DMS 273 treated with DMSO at 0.1 percent for 48 hours (cell line): ENCODE measurements at places on chromosomes 1 and 21.

DNA sequence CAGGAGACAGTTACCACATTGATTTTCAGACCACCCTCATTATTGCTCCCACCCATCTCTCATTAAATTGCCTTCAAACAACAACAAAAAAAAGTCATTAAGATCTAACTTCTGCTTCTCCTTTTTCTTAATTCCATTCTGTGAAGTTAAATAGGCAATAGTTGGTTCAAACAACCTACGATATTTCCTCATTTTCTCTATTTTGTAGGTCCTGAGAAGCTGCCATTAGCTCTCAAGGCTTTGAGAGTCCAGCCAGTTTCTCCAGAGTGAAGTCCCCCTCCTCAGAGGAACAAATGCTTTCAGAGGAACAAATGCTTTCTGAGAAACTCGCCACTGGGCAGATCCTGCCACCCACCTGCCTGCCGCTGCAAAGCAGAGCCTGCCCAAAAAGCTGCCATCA lies 125.6 kb downstream of the ETS2 start:
- DNase-seq, result no peak

GRCh38 chr1:65668368-65668767 lies 124.3 kb upstream of the PDE4B start:
- DNase-seq, result no peak

DNA sequence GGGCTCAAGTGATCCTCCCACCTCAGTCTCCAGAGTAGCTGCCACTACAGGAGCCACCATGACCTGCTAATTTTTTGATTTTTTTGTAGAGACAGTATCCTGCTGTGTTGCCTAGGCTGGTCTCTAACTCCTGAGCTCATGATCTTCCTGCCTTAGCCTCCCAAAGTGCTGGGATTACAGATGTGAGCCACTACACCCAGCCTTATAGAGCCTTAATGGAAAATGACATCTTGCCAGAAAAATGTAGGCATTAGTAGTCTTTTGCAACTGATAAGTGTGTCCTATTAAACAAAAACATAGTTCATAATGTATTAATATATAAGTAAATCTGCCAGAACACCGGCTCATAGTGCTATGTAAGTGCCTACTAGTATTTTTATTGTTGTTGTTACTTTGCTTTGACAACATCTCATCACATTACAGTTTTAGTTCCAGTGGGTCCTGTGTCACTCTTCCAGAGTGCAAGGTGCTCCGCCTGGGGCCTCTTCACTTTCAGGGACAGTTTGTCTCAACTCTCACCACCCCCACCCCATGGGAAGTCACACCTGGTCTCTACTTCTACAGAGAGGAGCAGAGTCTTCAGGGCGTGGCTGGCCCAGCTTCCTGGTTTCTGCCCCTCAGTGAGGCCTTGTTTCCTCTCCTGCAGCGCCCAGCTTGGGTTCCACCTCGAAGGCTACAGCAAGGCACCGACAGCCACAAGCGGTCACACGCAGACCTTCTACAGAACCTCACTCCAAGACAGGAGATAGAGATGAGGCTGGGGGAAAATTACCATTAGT lies 30.1 kb downstream of the RHOU start:
- no peak for DNase-seq

- DNase-seq, result no peak
Observed at GRCh38 chr1:25209516-25209915, 22.8 kb downstream of the SYF2 start.

GRCh38 chr1:203901581-203901980 lies 40.2 kb downstream of the SNRPE start:
- DNase-seq, result no peak

- DNase-seq, result no peak
Observed at GRCh38 chr1:2441746-2442145, 29.4 kb upstream of the PEX10 start.

DNA sequence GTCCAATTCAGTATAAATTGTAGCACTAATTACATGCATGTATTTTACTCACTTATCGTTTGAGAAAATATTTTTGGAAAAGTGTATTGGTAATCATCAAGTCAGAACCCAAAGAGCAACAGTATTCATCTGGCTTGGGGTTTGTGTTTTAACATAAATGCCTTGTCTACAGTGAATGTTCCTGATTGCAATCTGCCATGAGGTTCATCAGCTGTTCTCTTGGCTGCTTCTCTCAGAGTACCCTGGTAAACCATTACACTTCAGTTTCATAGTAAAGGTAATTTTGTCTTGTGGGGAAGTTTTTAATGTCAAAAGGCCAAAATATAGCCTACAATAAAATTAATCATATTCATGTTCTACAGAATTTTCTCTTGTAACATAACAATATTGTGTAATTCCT lies 150.3 kb downstream of the IFI44 start:
- no peak for DNase-seq

DNA sequence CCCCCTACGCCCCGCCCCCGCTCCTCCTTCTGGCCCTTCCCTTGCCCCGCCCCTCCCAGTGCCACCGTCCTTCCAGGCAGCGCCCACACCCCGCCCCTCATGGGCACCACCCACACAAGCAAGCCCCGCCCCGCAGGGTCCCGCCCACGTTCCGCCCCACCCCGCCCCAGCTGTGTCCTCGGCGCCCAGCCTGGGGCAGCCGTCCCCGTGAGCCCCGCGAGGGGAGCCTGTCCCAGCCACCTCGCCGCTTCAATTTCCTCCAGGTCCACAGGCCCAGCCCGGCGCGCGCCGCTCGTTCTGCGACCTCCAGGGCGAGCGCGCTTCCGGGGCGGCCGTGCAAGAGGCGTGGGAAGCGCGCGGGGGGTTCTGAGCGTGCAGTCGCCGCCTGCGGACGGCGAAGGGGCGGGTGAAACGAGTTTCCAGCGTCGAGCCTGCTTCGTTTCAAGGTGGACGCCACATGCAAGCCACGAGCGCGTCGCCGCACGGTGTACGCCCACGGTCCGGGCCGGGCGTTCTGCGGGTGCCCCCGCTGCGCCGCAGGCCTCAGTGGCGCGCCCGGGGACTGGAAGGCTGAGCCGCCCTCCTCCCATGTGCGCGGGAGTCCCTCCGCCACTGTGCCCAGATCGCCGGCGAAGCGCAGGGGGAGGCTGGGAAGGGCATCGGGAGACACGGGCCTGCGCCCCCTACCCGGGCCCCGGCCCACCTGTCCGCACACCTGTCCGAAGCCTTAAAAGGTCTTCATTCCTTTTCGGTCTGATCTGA lies 10.8 kb upstream of the FAAP20 start:
- no peak for DNase-seq

DNA sequence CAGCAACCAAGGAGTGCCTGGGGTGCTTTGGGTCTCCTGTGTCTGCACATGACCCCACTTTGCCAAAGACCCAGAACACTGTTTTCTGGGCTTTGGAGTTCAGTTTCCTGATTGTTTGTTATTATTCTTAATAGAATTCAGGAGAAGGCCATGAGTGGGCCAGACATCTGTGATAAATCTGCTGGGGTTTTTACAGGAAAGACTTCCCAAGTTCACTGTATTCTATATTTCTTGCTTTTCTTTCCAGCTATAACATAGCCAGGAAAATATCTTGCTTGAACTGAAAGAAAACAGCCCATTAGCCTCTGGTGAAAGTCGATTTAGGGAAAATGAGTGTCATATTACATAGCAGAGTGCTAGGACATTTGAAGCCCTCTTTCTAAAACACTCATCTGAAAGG lies 345.1 kb upstream of the USP24 start:
- DNase-seq, result no peak

GRCh38 chr1:46583494-46583893 lies 20.6 kb downstream of the MKNK1 start:
- no peak for DNase-seq

DNA sequence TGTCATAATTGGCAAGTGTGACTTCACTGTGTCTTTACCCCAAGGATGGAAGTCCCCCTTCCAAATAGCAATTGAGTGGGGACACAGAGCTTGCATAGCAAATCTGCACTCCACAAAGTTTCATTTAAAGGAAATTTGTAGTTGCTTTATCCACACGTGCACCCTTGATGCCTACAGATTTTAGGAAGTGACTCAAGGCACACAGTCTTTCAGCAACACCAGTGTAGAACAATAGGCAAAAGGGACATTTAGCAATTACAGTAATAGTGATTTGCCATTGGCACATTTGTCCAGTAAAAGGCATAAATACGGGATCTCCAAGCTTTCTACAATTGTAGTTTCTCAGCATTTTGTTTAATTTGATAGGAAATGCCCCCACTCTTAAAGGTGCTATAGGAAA lies 43.4 kb upstream of the KAZN start:
- no peak for DNase-seq

GRCh38 chr21:34984356-34985058 lies 64.6 kb downstream of the RUNX1 start:
- no peak for DNase-seq

DNA sequence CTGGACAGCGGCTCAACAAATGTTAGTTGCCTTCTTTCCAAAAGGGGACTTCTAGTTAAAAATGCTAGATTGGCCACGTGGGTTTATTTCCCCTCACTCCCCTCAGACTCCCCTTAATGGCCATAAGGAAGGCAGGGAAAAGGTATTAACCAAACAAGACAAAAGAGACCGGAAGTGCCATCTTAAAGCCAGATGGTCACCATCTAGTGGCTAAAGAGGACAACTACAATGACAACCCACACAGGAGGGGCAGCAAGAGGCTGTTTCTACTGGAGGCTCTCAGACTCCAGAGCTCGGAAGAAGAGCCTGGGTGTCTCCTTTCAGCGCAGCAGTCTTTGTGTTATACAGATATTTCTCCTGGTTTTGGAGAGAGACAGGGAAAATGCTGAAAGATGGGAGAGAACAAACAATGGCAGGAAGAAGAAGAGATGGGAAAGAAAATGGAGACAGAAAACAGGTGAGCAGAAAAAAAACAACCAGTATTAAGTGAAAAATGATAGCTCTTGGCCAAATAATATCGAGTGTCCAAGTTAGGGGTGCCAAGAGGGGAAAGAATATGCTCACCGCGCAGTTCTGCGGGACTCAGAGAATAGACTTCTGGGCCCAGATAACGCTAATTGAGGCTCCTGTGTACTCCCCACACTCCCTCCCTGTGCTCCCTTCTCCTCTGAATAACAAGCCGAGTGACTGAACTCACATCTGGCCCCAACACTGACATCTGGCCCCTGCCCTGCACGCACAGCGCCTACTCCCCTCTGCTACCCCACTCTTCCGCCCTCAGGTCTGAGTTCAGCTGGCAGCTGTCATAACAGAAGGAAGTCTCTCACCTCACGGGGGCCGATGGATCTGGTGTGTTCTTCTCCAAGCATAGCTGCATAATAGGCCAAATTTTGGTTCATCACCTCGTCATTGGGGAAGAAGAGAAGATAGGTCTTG lies 9.6 kb downstream of the P3H1 start:
- DNase-seq, result peak; percentile 11

DNA sequence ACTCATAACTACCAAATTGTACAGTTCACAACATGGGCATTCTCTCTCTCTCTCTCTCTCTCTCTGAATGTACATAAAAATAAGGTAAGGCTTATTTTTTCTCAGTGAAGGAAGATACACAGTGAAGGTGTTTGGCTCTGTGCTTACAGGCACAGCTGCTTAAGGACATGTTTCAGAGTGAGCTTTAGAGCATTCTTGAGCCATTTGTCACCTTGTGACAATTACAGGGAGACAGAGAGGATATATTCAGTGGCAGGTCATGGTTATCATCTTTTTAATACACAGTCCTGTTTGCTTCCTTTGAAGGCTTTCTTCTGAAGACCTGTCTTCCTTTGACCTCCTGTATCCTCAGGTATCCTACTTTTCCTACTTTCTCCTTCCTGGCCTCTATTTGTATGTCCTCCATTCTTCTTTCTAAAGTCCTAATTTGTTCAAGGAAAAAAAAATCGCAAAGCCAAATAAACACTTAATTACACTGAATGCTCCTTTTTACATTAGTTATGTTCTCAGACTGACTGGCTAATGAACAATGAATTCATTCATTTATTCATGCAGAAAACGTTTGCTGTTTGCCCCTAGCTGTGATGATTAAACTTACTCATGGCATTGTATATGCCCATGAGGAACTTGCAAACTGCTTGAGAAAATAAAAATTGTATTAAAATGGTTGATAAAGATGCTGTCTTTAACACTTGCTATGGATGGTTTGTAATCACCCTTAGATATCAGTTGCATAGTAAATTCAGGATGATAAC lies 33.4 kb downstream of the HSD17B7 start:
- DNase-seq, result no peak

GRCh38 chr1:244187310-244187709 lies 136.2 kb downstream of the ZBTB18 start:
- no peak for DNase-seq

GRCh38 chr1:168629466-168629865 lies 53.1 kb downstream of the XCL1 start:
- DNase-seq, result no peak
